CD4-positive, alpha-beta T cell treated with Interleukin-6 for 4 hours (primary cell): ENCODE measurements at places on chromosomes 3 and 15.

GRCh38 chr3:122183893-122184590 lies 574 bp downstream of the CASR start:
- DNase-seq, result no peak

DNA sequence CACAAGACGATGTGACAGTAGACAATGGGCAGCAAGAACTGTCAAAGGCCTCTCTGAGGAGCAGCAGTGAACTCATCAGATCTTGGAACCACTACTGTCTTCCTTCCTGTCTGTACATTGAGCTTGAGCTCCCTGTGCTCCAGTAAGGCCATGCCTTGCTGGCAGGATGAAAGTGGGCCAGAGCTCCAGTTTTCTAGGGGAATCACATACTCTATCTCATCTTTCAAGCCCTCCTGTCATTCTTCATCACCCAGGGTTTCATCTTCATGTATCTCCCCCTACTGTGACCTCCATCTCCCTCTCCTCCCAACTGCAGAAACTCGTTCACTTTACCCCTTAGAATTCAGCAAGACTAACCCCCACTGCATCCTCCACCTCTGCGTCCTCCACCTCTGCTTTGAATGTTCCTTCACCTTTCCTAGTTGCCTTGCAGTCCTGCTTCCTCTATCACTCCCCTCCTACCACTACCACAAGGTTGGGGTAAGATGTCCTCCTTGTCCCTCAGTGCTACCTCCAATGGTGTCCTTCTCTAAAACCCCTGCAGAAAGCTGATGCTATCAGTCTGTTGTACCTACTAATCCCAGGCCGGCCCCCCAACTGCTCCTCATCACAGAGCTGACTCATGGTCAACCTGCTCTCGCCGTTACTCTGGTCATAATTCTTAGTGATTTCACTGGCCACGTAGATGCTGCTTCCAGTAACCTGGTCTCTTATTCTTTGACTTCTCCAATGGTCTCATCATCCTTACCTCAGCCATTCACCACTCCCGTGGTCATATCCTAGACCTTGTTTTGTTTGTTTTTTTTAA lies 22.3 kb downstream of the NKIRAS1 start:
- DNase-seq, result no peak

DNA sequence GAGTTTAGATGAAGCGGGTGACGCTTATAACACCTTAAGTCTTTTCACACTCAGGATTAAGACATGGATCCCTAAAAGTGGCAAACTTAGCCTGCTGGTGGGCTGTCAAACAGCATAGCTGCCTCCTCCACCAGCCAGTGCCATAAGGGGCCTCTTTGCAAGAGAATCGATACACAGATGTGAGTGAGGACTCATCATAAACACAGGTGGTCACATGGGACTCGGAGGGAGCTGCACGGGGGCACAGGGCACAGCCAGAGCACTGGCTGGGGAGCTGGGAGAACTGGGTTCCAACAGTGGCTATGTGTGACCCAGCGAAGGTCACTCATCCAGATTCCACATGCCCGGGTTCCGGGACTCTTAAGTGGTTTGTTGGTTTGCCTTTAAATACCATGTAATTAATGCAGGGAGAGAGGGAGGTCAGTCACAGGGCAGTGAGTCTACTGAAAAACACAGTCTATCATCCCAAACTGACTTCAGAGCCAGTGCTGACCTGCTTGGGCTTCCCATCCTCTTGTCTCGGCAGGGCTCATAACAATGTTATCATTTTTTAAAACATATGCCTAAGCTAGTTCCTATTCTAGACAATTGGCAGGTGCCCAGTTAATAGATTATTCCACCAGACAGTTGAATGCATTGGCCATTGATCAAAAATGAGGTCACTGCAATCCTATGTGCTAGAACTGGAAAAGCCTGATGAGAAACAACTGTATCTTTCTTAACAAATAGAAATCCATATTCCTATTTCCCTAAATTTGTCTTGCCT lies 51.8 kb downstream of the SLC12A8 start:
- no peak for DNase-seq

- DNase-seq, result no peak
Observed at GRCh38 chr3:128293930-128294329, 140.6 kb downstream of the EEFSEC start.

- DNase-seq, result no peak
Observed at GRCh38 chr3:10268116-10268515, 19.9 kb downstream of the TATDN2 start.

DNA sequence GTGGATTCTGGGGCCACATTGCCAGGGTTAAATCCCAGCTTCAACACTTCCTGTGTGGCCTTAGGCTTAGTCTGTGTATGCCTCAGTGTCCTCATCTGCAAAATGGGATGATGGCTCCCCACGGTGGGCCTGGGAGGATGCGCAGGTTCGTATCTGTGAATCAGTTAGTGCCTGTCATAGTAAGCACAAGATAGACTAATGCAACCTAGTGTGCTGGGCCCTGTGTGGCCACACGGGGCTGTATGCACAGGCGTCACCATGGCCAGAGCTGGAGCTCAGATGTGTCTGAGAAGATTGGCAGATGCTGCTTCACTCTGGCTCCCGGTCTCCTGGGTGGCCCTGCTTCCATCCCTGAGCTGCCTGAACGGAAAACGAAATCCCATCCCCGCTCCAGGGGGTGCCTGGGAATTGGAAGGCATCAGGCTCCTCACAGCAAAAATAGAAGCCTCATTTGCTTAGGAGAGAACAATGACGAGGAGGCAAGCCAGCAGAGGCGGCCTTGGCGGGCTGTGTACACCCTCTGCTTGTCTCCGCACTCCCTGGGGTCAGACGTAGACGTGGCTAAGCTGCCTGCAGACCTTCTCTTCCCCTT lies 103.6 kb downstream of the APBA2 start:
- no peak for DNase-seq

GRCh38 chr3:34889641-34890040 lies 749.7 kb upstream of the ARPP21 start:
- DNase-seq, result no peak

DNA sequence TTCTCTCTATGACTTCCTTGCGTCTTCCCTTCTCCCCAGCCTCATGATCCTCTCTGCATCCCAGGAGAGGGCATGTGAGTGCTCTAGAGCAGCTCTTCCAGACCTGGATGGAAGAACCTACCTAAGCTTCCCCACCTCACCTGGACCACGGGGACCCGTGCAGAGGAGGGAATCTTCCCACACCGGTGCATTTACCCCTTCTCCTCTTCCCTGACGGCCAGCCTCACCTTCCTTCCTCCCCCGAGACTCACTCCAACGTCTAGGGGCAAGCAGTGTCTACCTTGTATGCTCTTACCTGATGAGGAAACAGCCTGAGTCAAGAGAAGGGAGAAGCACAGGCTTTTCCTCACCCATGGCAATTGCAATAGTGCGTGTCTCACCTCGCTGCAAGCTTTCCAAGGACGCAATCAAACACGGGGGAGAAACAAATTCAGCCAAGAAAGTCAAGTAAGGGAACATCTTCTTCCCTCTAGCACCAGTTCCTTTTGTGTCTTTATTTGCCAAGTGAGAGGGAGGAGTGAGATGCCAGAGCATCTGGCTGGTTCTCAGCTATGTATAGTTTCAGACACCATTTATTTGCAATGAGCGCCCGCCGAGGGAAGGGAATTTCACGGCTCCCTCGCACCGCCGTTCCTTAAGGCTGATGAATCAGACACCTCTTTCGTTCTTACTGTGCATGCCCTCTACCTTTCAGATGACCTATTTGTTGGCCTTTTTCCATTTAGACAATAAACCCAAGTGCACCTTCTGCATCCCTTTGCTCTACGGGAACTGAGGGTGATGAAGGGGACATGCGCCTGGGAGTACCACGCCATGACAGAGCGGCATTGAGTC lies 1.8 kb upstream of the CCR9 start:
- DNase-seq, result no peak
